ENCODE measurements at places on chromosomes 7 and 10. TPM values are rescaled to one million over a fixed set of nuclear protein-coding genes. Genes with fewer than 3 reads are reported as not detected.

Gene MEOX2
- total RNA-seq: not detected

Gene COL17A1
- not detected for total RNA-seq

Gene PFKP
- total RNA-seq: 105 TPM

Gene TIAL1
- total RNA-seq: 224 TPM

Gene FAM25G
- not detected for total RNA-seq

Gene GRID2IP
- total RNA-seq: 0.29 TPM

GRCh38 chr7:55501611-55502010, 70.7 kb downstream of the VOPP1 start:
- DNase-seq: no peak

DNA sequence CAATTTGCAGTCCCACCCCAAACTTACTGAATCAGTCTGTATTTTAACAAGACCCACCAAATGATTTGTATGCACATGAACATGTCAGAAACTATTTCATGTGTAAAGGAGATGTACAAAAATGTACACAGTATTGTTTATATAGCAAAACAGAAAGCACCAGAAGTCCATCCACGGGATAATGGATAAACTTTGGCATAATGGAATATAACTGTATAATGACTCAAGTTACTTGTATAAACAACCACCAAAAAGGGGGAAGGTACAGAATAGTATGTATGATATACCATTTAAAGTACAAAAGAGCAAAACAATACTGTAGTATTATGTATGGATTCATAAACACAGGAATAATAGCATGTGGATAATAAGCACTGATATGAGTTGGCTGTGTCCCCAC, 22.4 kb downstream of the NUP42 start:
- DNase-seq: no peak

DNA sequence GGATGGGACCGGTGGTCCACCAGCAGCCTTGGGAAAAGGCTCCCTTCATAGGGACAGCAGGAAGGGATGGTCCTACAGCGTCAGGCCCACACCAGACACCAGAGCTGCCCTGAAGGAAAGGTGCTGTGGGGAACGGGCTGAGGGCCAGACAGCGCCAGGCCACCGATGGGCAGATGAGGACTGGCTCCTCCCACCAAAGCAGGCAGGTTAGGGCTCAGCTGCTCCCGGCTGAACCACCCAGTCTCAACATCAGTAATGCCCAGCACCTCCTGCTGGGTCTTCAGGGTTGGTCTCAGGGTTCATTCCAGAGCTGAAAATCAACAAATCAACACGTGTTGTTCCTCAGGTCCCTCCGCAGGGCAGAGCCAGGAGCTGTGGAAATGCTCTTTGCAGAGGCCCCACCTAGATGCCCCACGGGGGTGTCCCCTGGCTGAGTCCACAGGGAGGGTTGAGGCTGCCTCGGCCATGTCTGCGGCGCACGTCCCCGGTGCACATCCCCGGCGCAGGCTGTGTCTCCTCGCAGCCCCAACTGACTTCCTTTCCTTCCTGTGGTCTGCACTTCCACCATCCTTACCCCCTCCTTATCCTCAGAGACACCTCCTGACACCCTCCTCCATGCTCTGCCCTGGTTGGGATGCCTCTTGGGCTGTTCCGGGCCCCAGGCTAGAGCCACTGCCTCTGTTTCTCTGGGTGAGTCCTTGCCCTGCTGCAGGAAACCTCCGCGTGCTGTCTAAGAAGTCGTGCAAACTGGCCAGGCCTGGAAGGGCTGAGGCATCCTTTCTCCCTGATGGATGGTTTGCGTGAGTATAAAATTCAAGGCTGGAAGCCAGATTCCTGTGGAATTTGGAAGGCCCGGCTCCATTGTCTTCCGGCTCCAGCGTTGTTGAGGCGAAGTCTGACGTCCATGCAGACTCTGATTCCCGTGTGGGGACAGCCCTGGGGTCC, 32.8 kb upstream of the CFAP46 start:
- DNase-seq: no peak

DNA sequence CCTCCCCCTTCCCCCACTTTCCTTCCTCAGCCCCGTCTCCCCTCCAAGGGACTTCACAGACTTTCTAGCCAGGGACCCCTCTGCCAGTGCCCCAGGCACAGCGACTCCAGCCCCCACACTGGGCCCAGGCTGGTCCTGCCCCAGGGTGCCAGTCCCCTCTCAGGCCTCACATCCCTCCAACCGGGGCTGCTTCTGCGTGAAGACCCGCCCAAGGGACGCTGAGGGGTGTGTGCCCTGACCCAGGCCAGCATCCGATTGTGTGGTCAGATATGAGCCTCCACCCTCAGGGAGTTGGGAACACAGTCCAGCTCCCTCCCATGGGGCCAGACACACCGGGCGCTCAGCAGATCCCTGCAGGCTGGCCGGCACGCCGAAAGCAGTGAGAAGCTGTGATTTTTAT, 97.0 kb downstream of the MICALL2 start:
- DNase-seq: no peak

- DNase-seq: no peak
These were observed 9.1 kb downstream of the TMEM270 start for GRCh38 chr7:73870041-73870492.

GRCh38 chr7:113410796-113411195, 292.4 kb upstream of the SMIM30 start:
- no peak for DNase-seq

GRCh38 chr7:151468217-151469018, 28.5 kb upstream of the CRYGN start:
- no peak for DNase-seq

DNA sequence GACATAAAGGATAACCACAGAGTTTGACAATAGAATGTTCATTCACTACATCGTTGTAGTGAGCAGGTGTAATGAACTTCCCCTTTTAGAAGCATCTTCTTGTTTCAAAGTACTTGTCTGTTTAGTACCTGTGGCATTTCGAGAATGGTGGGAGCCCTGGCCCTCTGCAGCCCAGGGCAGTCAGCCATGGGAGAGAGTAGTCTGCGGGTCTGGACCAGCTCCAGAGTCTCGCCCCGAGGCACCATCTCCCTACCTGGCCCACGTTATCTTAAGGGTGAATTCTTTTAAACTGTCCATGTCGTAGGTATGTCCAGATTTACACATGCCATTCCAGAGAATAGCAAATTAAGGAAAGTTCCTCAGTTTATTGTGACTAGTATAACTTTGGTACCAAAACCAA, 99.7 kb downstream of the BMPR1A start:
- DNase-seq: no peak

- no peak for DNase-seq
These were observed 642.5 kb upstream of the KCND2 start for GRCh38 chr7:119630406-119630969.

GRCh38 chr7:114789871-114790311, 132.0 kb upstream of the MDFIC start:
- DNase-seq: no peak

GRCh38 chr10:132469197-132469884, 68.2 kb upstream of the INPP5A start:
- DNase-seq: no peak

DNA sequence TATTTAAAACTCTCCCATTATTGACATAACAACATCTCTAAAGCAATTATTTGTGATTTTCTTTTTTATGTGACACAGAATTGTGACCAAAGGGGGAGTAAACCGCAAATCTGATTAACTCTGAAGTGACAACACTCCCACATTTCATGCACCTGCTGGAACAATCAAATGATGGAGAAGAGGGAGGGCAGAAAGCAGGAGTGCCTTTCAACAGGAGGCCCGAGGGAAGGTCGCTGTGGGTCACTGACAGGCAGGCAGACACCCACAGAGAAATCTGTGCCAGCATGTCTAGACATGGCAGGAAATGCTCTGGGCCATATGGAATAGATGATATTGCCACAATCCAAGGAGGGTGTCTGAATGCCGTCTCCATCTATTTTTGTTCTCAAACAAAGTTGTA, 247.3 kb downstream of the DOCK4 start:
- no peak for DNase-seq

GRCh38 chr7:116588641-116589594, 64.1 kb downstream of the CAV1 start:
- DNase-seq: no peak

- DNase-seq: no peak
These were observed 114.2 kb upstream of the FAM180A start for GRCh38 chr7:135862586-135863340.

DNA sequence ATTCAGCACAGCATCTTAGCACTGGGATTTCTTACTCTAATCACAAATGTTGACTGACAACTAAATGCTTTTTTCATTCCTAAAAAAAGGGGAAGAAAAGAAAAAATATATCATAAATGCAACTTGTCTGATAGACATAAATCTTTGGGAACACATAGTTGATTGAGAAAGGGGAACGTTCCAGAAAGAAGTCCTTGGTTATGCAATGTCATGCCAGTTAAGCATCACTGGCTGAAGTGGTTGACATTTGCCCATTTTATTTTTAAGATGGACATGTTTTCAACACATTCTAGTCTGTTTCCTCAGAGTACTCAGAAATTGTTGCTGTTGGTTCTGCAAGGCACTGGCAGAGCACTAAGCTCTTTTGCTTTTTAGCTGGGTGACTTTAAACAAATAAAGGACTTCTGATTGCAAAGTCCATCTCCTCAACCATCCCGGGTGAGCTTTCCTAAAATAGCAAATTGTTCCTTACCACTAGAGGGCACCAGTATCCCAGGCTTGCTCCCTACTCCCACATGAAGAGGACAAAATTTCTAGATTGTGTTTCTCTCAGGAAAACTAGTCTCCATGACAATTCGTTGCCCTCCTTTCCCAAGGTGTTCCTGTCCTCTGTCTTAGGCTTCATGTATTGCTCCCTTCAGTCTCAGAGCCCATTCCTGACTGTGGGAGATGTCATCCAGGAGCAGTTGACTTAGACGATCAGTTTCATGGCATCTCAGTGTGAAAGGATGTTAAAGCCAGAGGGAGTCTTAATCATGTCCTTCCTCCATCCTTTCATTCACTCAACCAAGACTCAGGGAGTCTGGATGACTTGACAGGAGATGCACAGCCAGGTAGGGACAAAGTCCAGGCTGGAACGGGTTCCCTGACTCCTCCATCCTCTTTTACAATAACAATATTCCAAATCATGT, 23.9 kb downstream of the OPALIN start:
- DNase-seq: peak; percentile 13

- no peak for DNase-seq
These were observed 122.5 kb upstream of the PITRM1 start for GRCh38 chr10:3294919-3295581.

DNA sequence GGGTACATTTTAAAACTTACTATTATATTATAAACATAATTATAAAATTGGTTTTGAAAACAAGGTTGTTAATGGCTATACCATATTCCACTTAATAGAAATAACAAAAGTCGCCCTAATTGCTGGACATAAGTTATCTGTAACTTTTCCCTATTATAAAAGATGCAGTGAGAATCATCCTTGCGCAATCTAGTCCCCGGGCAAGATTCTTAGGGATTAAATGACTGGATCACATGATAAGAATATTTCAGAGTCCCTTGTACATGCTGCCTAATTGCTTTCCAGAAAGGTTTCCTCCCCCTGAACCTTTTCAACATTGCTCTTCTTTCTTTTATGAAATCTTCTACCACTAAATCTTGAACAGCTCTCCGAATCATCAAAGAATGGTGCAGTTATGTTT, 479.8 kb upstream of the MKI67 start:
- no peak for DNase-seq

DNA sequence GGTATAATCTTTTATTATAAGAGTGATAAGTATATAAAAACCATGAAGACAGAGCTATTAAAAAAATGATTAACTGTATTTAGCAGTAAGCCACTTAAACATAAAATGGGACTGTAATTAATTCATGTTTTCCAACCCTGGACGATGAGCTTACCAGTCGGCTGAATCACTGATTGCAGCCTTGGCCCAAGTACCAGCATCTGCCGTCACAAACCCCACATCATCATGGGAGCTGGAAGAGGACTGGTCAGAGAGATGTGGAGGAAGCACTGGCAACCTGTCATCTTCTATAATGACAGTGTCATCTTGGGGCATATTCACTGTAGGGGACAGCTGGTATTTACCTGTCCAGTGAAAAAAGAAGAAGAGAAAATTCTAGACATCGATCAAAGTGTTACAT, 473.6 kb downstream of the PARD3 start:
- DNase-seq: no peak

DNA sequence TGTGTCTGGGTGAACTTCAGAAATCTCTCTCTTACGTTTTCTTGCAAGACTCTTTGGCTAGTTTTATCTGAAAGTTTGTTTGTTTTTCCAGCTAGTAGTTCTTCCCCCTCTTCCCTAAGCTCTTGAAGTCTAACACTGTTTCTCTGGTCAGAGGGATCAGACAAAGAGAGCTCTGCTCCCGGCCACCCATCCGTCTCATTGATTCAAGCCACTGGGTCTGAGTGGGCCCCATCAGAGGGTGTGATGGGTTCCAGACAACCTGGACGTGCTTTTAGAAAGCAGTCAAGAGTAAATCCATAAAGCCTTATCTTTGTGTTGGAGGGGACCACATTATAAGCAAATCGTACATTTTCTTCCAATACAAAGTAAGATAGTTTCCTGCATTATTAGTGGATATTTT, 242.6 kb upstream of the C7orf33 start:
- DNase-seq: no peak

DNA sequence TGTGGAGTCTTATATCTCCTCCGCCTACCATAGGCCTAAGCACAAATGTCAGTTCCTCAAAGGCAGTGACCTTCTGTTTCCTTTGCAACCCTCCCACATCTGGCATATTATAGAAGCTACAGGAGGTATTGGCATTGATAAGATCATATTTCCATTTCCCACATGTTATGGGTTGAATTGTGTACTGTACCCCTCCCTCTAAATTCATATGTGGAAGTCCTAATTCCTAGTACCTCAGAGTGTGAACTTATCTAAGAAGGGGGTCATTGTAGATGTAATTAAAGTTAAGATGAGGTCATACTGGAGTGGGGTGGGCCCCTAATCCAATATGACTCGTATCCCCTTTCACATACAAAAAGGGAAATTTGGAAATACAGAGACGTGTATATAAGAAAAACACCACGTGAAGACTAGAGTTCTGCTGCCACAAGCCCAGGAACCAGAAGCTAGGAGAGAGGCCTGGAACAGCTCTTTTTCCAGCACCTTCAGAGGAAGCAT, 6.1 kb upstream of the LAMB4 start:
- no peak for DNase-seq

DNA sequence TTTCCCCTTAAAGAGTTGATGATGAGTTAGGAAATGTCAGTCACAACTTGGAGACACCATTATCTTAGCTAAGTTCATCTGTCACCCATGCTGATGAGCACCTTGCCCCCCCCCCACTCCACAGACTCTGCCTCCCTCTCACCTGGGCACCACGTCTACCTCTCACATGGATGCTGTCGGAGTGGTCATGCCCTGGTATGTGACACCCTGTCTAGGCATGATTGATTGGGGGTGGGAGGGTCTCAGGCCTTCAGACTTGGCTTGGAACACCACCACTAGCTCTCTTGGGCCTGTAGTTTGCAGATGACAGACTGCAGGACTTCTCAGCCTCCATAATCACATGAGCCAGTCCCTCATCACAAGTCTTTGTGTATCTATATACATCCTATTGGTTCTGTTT, 78.0 kb downstream of the WDR37 start:
- DNase-seq: no peak

Measured in activated T-cell treated with anti-CD3 and anti-CD28 coated beads, Interleukin-2, amount 50 U/mL, for 72 hours (primary cell).